T-cell (primary cell): ENCODE measurements at places on chromosomes 4 and X.

DNA sequence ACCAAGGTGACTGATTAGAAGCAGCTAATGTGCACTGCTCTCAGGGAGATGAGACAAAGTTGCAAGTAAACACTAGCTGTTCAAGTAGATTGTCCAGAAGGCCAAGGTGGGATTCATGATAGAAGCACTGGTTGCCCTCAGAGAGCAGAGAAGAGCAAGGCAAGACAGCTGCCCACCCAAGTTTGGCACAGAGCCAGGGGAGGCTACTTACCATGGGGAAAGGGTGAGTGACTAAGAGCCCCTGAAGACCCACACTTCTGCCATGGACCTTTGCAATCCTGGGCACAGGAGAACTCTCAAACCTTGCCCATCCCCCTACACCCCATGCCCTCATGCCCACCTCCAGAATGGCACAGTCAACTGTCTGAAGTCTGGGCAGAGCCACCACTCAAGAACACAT is 68.3 kb downstream of the SPIN4 start:
- no peak for DNase-seq

DNA sequence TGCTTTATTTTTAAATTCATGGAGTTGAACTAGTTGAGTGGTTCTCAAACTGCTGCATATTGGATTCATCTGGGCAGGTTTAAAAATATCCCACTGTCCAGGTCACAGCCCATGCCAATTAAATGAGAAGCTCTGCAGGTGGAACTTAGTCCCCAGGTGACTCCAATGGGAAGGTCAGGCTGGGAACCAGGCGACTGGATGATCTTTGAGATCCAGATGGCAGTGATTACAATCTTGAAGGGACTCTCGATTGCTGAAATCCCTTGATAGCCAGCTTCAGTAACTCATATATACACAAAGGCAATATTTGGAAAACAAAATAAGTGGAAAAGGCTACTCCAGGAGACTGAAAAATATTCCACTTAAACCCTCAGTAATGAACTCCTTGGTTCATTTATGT is 8.1 kb downstream of the ADH1A start:
- no peak for DNase-seq

DNA sequence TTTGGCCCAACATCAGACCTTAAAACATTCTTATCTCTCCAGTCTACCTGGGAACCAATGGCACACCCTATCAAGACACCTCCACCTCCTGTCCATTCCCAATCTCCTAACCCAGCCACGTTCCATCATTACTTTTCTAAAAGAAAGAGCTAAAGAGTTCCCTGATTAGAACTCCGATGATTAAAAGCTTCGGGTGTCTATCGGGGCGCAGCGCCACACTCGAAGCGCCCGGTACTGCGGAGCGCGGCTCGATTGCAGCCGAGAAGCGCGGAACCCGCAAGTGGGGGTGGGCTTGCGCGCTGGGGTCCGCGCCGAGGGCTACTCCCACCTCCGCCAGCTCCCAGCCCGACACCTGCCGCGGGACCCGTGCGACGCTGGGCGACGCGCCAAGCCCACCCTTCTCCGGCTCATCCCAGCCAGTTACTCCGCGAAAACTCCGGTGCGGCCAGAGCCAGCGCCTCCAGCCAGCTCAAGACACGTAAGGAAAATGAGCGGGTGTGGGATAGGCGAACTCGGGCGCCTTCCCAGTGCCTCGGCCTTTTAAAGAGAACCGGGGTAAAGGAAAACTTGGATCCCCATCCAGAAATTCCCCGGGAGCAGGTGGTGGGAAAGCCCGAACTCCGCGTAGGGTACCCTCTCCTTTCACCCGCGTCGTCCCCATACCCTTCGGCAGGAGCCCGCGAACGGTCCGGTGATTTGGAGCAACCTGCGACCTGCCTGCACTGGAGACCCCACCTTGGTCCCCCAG is 593 bp downstream of the NPY1R start:
- no peak for DNase-seq

DNA sequence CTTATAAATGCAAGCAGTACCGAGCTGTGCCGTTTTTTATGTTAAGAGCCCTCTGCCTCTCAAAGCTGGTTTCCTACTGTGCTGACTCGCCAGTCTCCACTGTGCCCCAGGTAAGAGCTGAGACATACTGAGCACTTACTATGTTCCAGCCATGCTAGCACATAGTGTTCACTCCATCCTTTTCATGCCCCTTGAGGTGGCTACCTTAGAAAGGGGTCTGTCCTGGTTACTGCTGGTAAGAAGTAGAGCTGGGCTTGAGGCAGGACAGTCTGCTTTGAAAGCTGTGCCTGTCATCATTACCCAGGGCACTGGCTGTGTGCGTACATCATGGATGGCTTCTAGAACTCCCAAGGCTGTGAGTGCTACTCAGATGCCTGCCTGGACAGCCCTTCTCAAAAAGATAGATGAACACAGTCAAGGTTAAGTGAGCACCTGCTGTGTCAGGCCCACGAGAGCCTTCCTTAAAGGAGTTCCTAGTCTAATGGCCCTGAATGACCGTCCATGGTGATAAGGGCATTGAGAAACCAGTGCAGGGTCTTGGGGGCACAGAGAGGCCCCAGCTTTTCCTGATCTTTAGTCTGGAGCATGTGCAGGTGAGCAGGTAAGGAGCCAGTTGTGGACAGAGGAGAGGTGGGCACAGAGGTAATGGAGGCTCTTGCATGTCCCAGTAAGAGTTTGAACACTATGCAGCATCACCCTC is 1.6 kb downstream of the STK32B start:
- no peak for DNase-seq

GRCh38 chr4:111136438-111136837 is 513.6 kb upstream of the PITX2 start:
- DNase-seq, result no peak

DNA sequence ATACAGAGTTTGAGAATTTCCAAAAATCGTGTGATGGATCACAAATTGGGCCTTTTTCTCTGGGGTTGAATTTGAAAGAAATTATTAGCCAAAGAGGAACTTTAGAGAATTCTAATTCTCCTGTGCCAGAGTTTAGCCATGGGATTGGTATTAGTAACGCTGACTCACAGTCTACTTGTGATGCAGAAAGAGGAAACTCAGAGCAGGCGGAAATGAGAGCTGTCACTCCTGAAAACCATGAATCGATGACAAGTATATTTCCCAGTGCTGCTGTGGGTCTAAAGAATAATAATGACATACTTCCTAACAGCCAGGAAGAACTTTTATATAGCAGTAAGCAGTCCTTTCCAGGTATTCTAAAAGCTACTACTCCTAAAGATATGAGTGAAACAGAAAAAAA is 64.9 kb downstream of the N4BP2 start:
- no peak for DNase-seq

DNA sequence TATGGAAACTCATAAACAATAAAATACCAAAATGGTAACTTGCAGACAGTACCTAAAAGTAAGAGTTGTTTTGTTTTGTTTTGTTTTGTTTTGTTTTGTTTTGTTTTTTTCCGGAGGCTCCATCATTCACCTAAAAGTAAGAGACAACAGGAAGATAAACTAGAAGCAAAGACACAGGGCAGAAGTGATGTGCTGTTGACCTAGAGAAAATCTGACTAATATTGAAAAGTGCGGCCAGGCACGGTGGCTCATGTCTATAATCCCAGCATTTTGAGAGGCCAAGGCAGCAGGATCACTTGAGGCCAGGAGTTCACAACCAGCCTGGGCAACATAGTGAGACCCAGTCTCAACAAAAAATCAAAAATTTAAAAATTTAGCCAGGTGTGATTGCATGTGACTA is 5.6 kb upstream of the CENPC start:
- DNase-seq, result no peak

DNA sequence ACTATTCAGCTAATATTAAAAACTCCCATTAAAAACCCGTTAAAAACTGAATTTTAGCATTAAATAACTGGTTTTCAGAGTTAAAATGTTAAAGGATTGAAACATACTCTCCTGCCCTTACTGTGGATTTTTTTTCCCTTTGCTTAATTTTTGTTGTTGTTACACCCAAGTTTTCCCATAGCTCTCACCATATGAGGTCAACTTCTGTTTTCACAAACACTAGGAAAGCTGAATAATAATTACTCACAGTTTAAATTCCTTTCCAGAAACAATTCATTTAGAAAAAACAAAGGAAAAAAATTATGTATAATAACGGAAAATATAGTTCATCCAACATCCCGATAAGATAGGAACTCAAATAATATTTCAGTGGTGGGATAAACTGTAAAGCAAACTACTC is 129.0 kb downstream of the PPP3CA start:
- no peak for DNase-seq

- DNase-seq, result no peak
Measured at GRCh38 chr4:119510395-119511149, 118.0 kb downstream of the PDE5A start.

DNA sequence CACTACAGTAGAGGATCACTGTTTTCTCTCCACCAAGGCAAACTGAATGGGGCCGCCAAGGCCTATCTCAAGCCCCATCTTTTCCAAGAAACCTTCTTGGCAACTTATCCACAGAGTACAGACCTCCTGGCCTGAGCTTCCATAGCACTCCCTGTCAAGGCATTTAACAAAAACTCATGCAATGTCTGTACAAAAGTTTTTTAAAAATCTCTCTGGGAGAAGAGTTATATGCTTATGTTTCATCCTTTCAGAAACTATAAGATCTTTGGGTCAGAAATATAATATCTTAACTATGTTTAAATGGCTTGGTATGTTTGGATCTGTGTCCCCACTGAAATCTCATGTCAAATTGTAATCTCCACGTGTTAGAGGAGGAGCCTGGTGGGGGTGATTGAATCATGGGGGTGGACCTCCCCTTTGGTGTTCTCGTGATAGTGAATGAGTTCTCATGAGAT is 13.6 kb downstream of the ADAMTS3 start:
- DNase-seq, result no peak

DNA sequence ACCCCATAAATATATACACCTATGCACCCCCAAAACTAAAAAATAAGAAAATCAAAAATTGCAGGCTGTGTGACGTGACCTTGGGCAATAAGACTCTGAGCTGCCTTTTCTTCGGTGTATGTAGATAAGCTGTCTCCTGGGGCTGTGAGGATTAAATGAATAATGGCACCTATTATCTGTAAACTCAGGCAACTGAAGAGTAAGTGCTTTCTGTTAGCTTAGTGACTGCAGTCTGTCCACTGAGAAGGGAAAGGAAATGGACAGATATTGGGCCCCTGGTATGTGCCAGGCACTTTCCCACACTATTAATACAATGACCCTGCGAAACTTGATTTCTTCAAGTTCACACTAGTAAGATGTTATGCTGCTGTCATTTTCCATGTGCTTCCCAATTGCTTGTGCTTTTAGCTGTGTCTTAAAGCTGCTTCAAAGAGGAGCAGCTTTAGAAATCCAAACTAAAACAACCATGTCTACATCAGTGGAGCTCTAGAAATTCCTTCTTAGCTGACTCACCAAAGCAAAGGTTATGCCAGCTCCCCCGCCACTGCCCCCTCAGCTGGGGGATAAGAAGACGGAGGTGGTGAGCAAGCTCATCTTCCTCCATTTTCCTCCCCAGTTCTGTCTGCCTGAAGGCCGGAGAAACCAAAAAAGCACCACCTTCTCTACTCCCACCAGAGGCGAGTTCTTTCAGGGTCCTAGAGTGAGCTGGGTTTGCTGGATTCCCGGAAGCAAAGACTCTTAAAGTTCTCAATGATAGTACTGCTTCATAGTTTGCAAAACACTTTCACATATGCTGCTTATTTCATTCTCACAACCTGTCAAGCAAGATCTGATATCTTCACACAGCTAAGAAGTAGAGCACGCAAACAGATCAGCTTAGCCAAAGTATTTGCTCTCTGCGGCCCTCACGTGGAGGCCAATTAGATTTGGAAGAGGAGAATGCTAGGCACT is 8.8 kb upstream of the DGAT2L6 start:
- DNase-seq, result no peak

DNA sequence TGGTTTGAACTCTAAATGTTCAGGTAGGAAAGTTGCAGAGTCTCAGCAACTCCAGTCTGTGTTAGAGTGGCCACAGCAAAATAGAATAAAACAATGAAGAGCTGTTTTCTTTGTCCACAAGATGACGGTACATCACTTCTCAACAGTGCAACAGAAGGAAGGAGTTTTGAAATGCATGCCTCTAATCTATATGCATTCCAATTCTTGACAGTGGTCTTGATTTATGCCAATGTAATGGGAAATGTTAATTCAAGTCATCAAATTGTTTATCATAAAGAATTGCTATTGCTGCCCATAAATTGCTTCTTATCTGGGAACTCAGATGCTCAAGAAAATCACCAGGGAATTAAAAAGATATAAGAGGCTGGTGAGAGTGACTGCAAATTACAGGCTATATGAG is 195.5 kb upstream of the PRPS2 start:
- DNase-seq, result no peak

DNA sequence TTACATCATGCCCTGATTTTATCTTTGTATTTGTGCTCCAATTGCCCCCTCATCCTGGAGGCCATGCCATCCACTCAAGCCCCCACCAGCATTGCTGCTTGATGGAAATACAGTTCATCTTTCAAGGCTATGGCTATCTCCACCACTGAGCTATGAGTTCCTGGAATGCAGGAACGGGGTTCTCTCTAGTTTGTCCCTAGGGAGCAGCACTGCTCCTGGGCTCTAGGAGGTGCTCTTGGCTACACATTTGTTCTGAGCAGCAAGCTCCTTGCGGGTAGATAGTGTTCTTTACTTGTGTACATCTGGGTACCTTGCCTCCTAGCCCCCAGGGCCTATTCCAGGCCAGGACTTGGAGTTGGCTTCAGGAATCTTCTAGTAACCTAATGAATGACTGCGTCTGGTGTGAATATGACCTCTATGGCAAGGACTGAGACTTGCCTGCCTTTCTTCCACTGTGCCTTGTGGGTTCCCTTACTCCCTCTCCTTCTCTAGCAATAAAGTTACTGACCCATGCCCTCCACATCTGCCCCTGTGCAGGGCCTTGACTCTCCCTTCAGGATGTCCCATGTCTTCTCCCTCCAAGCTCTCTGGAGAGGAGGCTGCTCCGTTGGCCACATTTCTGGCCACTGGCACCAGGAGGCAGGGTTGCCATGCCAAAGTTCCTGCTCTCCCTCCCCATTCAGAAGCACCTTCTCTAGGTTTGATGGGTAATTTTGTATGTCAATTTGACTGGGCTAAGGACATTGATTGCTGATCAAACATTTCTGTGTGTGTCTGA is 7.6 kb downstream of the CITED1 start:
- no peak for DNase-seq

GRCh38 chrX:53442322-53442631 is 8.1 kb upstream of the HSD17B10 start:
- DNase-seq, result no peak

DNA sequence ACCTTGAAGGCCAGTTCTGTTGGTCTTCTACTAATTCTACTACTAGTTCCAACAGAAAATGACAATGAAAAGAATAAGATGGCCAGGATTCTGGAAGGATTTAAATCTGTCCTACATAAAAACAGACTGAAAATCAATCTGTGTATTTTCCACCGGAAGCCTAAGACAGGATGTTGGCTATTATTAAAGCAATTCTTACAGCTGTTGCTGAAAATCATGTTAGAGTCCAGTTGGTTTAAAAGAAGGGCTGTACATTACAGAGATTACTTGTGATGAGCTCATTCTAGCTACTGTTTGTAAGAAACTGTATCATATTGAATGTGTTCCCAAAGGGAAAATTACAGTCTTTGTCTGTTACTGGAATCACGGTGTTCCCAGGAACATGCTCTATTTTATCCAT is 54.8 kb upstream of the MAGEB16 start:
- DNase-seq, result no peak

GRCh38 chr4:111028795-111029194 is 405.9 kb upstream of the PITX2 start:
- DNase-seq, result no peak
